ENCODE measurements at places on chromosomes 2 and 18.

DNA sequence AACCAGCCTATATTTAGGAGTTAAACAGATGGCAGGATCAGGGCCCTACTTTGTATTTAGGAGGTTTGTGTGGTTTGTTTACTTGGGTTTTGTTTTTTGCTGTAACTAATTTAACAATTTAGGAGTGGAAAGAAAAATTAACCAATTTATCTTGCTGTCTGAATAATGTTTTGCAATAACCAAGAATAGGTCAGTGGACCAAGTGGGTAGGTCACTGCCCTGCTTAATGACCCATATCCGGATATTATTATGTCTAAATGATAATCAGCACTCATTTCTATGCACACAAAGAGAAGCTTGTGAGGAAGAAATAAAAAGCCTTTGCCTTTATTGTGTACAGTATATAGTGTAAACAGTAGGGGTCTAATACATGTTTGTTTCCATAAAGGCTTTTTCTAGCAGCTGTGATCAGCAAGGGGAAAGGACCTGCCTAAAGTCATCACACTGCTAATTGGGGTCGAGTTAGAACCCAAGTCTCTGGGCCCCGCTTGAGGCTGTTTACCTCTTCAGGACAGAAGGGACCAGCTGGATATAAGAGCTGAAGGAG, 76.6 kb downstream of the TGOLN2 start:
- DNase-seq: no peak

GRCh38 chr18:25435149-25435782, 83.3 kb upstream of the ZNF521 start:
- no peak for DNase-seq

DNA sequence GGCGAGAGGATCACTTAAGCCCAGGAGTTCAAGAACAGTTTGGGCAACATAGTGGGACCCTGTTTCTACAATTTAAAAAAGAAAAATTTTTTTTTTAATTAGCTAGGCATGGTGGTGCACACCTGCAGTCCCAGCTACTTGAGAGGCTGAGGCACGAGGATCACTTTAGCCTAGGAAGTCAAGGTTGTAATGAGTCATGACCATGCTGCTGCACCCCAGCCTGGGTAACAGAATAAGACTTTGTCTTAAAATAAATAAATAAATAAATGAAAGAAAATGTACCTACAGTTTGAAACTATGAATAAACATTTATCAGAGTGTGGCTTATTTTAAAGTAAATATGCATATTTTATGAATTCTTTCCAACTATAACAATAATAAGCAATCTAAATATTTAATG, 16.7 kb downstream of the PDE1A start:
- no peak for DNase-seq

- DNase-seq: no peak
Measured at GRCh38 chr18:53780666-53781065, 443.8 kb downstream of the MBD2 start.

DNA sequence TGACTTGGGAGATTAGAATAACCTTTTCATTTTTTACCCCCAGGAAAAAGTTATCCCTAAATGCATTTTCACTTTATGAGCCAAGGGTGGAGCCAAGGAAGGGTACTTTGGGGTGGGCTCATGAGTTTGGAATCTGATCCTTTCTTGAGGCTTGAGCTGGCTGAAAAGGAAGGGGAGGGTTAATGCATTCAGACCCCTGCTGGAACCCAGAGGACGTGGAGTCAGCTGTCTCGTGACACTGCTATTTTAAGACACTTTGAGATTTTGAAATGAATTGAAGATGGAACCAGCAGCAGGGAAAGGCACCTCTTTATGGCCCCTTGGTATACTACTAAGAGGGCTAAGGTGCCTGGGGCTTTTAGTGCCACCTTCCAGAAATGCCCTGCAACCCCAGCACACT, 90.4 kb downstream of the MARCHF4 start:
- no peak for DNase-seq

DNA sequence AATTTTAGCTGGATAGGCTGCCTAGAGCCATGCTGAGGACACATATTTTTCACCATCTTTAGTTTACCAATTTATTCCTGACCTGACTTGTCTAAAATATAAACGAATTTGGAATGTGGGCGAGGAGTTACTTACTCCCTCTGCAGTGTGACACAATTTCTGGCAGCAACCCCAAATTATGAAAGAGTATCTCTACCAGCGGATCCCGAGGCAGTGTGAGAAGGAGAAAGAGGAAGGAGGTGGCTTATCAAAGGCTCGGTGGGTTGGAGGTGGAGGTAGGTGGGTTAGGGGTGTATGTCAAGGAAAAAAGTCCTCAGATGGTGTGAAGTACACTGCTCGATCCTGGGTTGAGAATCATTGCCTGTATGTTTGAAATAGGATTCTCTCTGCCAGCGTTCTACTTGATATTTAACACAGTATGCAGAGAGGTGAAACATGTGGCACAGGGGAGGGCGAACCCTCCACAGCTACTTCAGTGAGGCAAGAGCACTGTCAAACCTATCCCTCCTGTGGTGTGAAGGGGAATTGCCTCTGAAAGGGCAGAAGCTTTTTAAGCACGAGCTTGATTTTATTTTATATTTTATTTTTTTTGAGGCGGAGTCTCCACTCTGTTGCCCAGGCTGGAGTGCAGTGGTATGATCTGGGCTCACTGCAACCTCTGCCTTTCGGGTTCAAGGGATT, 76.0 kb downstream of the RFTN2 start:
- DNase-seq: no peak

GRCh38 chr2:196054631-196055030, 14.0 kb downstream of the DNAH7 start:
- no peak for DNase-seq

GRCh38 chr2:85577386-85578242, at the start of gene VAMP8:
VAMP8 (plus strand) TSS chr2:85577586; CDS start chr2:85577647, 61 bp downstream.
- no peak for DNase-seq

GRCh38 chr2:173196080-173196479, 120.4 kb downstream of the MAP3K20 start:
- DNase-seq: no peak

DNA sequence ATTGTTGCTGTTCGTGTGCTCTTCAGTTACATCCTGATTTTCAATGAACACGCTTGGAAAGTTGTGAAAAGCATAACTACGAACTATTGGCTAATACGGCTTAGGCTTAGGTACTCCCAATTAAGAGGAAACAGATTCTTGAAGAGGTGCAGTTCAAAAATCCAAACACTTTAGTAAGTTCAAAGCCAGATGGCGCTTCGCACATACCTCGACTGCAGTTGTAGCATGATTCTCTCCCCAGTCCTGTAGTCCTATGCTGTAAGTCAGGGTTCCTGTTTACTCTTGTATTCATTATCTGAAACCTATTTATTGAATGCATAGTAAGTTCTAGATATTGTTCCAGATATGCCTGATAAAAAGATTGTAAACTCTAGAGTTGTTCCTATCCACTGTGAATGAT, 165.2 kb downstream of the TRIB2 start:
- no peak for DNase-seq

GRCh38 chr2:196316050-196316430, 144.7 kb upstream of the STK17B start:
- no peak for DNase-seq

- no peak for DNase-seq
Measured at GRCh38 chr18:32476106-32476505, 5.4 kb upstream of the GAREM1 start.

- DNase-seq: no peak
Measured at GRCh38 chr2:38789691-38790090, 11.7 kb downstream of the GEMIN6 start.

GRCh38 chr2:153394686-153395085, 83.9 kb downstream of the RPRM start:
- DNase-seq: no peak

DNA sequence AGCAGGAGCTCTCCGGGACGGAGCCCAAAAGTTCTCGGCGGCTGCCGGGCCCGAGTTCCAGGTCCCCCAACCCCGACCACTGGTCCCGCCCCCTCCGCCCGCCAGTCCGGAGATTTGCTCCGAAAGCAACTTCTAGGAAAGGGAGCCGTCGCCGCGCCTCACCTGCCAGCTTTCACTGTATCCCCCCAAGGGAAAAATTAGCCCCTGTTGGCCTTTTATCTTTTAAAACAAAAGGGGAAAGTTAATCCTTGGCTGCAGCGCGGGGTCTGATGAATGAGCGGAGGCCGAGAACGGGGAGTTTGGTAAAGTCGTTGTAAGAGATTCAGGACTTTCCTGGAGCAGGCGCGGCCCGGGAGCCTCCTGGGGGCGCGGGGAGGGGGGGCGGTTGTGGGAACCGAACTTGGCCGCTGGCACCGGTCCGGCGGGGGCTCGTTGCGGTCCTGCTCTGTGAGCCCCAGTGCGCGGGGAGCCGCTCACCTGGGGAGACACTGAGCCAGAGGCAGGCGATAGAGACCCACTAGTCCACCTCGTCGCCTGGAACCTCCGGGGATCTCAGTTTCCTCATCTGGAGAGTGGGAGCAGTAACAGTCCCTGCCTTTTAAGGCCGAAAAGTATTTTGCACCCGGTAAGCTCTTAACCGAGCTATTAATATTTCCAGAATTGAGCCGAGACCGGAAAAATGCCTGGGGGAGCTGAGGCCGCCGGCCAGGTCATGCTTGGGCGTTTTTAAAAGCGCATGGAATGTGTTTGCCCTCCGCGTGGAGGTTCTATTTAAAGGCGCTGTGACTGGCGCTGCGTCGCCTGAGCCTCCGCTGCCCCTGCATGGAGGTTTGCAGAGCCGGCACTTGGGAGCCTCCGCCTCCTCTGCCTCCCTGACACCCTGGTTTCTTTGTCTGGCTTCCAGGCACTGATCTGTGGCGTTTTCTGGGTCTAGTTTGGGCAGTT, 1.1 kb downstream of the EFHD1 start:
- DNase-seq: no peak

GRCh38 chr2:45406621-45407020, 204.4 kb downstream of the SRBD1 start:
- no peak for DNase-seq

DNA sequence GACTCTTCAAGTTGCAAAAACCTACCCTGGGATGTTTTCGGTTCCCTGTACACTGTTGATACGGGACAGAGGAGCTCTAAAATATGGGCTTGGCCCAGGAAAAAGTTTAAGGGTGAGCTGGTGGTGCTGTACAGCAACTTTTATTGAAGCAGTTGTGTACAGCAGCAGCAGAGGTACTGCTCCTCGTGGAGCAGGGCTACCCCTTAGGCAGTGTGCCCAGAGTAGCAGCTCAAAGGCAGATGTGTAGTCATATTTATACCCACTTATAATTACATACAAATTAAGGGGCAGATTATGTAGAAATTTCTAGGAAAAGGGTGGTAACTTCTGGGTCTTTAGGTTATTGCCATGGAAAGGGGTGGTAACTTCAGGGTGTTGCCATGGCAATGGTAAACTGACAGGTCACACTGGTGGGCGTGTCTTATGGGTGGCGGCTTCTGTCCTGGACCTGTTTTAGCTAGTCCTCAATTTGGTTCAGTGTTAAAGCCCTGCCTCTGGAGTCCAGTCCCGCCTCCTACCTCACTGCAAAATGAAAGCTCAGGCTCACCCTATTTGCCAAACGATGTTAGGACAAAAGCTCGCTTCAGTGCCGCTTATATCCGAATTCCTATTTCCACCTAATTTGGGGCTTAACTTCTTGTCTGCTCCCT, 203.2 kb downstream of the ETAA1 start:
- DNase-seq: no peak

- no peak for DNase-seq
Measured at GRCh38 chr18:48751727-48752468, 198.9 kb downstream of the SMAD7 start.

DNA sequence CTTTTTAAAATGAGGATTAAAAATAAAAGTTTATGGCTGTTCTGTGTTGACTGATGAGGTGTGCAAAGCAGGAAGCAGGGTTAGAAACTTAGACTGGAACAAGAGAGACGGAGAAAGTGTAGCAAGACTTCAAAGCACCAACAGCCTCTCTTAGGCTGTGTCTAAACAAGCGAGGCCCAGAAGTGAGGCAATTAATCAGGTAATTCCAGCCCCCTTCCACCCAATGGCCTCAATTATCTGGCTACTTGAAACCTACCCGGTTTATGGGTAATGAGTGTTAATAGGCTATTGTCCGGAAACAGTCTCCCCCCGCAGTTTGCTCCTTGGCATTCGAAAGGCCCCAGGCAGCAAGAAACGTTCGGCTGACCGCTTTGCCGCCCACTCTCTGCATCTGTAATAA, 171.7 kb upstream of the MYCN start:
- no peak for DNase-seq

DNA sequence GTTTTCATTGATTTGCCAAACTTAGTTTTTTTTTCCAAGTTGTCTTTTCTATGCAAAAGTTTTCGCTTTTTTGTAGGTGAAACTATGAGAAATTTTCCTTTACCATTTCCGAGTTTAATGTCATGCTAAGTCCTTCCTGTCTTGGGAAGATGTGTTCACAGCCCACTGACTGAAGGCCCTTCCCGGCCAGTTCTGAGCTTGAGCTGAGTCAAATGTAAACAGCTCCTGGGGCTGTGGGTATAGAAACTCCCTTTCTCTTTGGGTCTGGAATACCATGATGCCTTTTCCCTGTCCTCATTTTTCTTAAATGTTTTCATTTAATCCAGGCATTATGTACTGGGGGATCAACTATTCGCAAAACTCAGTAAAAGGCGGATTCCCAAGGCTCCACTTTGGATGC, 69.8 kb upstream of the IL1R1 start:
- no peak for DNase-seq

DNA sequence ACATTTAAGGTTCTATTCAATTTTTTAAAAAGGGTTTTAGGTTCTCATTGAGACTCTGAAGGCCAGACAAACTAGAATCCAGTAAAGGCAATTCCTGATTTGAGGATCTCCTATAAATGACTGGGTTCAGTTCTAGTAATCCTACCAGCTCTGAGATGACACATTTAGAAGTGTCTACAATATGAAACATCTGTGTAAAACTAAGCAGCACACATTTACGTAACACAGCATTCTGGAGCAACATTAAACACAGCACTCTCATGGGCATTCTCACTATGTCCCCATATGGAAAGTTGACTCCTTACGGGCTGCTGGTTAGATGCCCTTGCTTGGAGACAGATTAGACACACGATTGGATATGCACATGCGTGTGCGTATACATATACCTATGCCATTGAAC, 114.4 kb downstream of the ZNF385B start:
- no peak for DNase-seq

- no peak for DNase-seq
Measured at GRCh38 chr2:185245806-185246205, 492.8 kb upstream of the FSIP2 start.

GRCh38 chr2:19933351-19933981, 31.7 kb upstream of the TTC32 start:
- no peak for DNase-seq

DNA sequence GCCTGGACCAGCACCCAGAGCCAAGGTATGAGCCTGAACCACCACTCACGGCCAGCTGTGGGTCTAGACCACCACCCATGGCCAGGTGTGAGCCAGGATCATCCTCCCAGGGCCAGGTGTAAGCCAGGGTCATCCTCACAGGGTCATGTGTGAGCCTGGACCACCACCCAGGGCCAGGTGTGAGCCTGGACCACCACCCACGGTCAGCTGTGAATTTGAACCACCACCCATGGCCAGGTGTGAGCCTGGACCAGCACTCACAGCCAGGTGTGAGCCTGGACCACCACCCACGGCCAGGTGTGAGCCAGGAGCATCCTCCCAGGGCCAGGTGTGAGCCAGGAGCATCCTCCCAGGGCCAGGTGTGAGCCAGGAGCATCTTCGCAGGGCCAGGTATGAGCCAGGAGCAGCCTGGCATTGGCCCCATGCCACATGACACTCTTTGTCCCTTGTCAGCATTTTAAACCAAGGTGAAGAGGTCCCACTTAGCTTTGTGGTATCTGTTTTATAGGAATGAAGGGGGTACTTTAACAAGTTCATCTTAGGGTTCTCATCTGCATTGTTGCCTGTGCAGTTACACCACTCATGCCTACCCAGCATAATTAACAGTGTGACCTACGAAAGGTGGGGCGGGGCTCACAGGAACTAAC, 71.2 kb downstream of the AGAP1 start:
- no peak for DNase-seq

- DNase-seq: no peak
Measured at GRCh38 chr2:105641389-105641811, 103.3 kb upstream of the NCK2 start.
